Activated CD4-positive, alpha-beta T cell treated with anti-CD3 and anti-CD28 coated beads, Interleukin-2, amount 50 U/mL, for 48 hours (primary cell): ENCODE measurements at places on chromosomes 1 and 21.

DNA sequence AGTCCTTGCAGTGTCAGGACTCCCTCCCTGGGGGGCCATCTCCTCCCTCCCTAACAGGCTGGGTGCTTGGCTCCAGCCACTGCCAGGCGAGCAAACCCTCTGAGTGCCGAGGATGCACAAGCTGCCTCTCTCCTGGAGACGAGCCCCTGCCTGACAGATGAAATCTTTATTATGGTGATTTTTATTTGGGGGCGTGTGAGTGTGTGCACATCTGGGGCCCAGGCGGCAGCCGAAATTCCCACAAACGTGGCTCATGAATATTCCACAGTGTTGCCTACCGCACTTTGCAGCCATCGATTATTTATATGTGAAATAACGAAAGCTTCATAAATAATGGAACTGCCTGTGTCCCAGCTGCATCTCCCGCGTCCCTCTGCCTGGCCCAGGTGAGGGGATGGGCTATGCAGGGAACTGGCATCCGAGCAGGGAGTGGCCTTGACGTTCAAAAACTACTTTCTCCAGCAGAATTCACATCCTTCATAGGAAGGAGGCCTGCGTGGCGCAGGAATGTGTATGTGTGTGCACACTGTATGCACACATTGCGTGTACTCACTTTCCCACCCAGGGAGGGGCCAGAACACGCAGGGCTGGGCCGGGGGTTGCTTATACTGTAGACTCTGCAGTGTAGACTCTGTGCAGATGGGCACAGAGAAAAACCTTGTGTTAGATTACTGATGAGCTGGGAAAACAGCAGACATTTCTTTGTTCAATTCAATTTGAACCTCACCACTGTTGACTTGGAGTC is 73.1 kb downstream of the UBIAD1 start:
- no peak for DNase-seq

GRCh38 chr1:57132993-57133622 is 167.3 kb upstream of the C8B start:
- no peak for DNase-seq

- DNase-seq: no peak
These were observed 64.4 kb upstream of the GRHL3 start for GRCh38 chr1:24254783-24255182.

DNA sequence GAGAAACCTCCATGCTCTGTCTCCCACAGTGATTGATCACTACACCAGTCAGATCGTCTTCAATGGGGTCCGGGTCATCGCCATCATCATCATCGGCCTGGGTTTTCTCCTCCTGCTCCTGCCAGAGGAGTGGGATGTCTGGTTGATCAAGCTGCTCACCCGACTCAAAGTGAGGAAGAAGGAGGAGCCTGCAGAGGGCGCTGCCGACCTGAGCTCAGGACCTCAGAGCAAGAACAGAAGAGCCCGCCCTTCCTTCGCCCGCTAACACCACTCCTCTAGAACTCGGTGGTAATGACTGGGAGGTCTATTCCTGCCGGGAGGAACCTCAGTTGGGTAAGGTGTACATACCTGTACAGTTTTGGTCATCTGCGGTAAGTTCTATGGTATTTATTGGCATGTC is 50.3 kb upstream of the COA6 start:
- DNase-seq: peak; percentile 67

- DNase-seq: no peak
These were observed 252.6 kb downstream of the RHOU start for GRCh38 chr1:228987736-228988506.

DNA sequence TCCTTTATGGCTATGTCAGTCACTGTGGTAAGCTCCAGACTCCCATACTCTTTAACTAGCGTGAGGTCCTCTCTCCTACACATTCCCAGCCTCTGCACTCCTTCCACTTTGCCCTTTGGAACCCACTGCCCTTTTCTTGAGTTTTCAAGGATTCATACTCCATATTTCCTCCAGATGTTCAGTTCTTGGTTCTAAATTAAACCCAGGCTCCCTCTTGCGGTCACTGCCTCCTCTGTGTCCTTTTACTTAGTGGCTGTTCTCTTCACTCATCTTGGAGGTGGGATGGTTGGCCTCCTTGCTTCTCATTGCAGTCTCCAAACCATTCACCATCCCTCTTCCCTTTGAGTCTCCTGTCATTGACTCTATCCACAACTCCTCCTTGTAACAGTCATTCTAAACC is 208.1 kb downstream of the TGFB2 start:
- DNase-seq: no peak

DNA sequence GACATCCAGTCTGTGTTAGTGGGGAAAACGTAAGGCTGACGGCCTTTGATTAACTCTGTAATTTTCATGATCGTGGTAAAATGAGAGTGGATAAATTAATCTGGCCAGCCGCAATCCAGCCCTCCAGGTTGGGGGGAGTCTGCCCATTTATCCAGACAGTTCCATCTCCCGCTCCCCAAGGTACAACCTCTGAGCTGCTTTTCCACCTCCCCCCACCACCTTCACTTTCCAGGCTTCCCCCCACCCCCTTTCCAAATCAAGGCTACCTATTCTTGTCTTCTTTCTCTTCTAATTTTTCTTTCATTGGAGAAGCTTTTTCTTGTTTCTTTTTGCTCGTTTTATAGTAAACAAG is 6.0 kb downstream of the MIER1 start:
- no peak for DNase-seq

DNA sequence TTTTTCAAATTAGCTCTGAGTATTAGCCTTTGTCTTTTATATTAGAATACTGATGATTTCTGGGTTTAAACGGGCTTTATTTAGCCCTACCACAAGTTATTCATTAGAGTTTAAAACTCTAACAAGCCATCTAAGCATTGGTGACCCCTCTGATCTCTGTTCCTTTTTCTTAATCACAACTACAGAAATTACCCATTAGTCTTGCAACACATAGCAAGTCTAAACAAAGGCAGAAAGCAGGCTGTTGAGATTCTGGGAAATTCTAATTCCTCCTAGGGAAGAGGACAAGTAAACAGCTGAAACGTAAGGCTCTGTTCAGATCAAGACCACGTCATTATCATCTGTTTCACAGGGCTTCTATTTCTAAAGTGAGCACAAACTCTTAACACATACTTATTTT is 491.2 kb upstream of the ZRANB2 start:
- no peak for DNase-seq

DNA sequence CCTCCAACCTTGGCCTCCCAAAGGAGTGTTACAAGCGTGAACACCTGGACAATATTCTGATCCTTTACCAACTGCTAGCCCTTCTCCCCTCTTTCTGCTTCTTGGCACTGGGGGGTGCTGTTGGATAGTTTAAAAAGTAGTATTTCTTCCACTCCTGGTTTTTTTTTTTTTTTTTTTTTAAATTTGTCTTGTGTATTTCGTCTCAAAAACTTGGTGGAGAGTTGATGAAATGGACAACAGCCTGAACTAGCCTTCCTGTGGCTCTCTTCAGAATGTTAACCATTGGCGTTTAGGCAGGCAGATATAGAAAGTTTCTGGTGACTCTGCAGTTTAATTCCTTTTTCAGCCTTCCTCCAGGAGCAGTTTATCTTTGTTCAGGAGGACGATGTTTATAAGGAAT is 69.7 kb upstream of the USP24 start:
- no peak for DNase-seq

DNA sequence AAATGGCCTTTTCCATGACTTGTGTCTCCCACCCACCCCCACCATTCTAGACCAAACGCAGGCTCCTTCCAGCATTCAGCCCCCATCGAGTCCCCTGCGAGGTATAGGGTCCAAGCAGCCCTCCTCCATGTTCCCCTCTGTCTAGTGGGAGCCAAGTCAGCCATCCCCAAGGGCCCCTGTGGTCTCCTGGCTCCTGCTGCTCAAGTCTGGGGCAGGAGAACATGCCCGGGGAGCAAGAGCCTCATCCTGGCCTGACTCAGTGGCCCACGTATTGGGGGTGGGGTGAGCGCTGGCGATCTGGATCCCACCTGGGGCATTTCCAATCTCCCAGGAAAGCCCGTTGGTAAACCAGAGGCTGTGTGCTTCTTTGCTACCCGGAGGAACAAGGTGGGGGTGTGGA is 4.1 kb upstream of the PRDM16 start:
- no peak for DNase-seq

DNA sequence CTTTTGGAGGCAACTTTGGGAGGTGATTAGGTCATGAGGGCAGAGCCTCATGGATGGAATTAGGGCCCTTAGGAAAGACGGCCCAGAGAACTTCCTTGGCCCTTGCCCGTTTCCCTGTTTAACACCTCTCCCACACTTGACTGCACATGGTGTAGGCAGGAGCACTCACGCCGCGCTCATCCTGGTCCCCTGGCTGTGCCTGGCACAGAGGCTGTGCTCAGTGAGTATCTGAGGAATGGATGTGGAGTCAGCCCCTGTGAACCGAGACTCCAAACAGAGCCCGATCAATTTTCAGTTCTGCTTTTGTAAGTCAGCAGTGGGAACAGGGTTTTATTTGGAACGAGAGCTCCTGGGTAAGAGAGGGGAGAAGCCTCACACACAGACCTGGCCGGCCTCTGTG is 29.8 kb upstream of the ETV3 start:
- DNase-seq: no peak

- no peak for DNase-seq
These were observed 187.4 kb downstream of the CYYR1 start for GRCh38 chr21:26385721-26386120.

GRCh38 chr1:66351913-66352312 is 182.0 kb upstream of the SGIP1 start:
- DNase-seq: no peak

DNA sequence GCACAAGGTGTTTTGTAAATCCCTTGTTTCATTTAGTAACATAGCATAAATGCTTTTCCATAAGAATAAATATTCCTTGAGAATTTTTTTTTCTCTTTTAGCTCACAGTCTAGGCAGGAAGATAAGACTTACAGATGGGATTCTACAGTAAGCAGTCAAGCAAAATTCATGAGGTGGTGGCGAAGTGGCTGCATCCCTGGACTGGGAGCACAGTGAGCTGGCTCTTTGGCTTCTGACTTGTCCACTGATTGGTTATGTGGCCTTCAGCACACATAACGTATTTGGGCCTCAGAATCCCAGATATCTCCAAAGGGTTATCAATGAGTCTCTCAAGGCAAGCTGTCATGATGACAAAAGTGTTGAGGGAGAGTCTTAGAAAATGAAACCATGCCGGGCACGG is 99.8 kb downstream of the EBNA1BP2 start:
- DNase-seq: no peak
